H4 (cell line): ENCODE measurements at places on chromosomes 11 and 22. TPM values are rescaled to one million over a fixed set of nuclear protein-coding genes. Genes with fewer than 3 reads are reported as not detected.

Gene GNB1L
- 5.7 and 12.4 TPM in 2 replicates for total RNA-seq

GRCh38 chr11:113315811-113316210, 1.4 kb downstream of the TTC12 start:
- no peak for DNase-seq

Gene DGCR6L
- 36.8 and 43.3 TPM in 2 replicates for total RNA-seq

Gene ANKK1
- total RNA-seq = 0.06 TPM in 1 of 2 replicates, not detected in the other

DNA sequence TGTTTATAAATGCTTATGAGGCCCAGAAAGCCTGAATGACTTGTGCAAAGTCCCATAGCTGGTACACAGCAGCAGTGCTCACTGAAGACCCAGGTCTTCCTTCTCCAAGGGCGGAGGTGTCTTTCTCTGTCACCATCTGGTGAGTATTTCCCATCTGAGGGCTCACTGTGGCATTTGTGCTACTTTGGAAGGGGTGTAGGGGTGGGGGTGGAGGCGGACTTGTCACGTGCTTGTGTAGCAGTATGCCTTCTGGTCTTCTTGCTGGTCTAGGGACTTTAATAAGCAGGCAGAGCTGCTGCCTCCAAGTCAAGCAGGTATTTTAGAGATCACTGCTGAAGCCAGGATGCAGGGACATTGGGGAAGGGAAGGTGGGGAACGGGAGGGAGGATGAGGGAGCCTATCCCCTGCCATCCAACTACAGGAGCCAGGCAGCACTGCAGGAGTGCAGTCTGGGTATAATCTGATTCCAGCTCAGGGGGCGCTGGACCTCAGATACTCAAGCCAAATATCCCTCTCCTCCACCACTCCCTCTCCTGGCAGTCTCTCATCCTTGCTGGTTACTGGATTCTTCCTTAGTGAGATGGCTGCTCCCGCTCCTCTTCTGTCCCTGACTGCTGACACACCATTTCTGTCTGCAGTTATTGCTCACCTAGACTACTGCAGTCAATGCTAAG, 3.4 kb downstream of the ABCC8 start:
- DNase-seq = peak; percentile 69

GRCh38 chr11:87851234-87851633, 324.0 kb downstream of the RAB38 start:
- DNase-seq = peak; percentile 30

Gene PRG3
- not detected in 2 replicates for total RNA-seq

Gene ZP1
- 1.5 and 2.1 TPM in 2 replicates for total RNA-seq

Gene ZNF408
- 4.8 and 5.1 TPM in 2 replicates for total RNA-seq

Gene ABCC8
- total RNA-seq = not detected in 2 replicates

- peak; percentile 71 for DNase-seq
Measured at GRCh38 chr11:76577226-76577920, 93.2 kb downstream of the LRRC32 start.

- DNase-seq = no peak
Measured at GRCh38 chr11:70660059-70660888, 261.9 kb downstream of the CTTN start.

DNA sequence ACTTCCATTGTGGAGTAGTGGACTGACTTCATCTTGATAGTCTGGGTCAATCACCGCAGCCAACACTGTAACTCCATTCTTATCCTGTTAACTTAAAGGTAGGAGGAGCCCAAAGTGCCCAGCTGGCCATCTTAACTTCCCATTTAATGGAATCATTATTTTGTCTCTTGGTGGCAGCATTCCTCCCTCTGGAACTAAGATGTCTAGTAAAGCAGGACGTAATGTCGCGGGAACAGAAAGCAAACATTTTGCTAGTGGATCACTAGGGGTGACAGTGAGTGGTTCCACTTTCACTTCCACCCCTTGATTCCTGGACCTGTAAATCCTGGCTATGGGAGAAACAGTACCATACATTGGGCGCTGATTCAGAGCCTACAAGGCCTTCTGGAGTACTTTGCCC, 71.4 kb downstream of the GAB4 start:
- no peak for DNase-seq

Gene SGSM1
- 0.23 TPM in 1 of 2 replicates, not detected in the other for total RNA-seq

DNA sequence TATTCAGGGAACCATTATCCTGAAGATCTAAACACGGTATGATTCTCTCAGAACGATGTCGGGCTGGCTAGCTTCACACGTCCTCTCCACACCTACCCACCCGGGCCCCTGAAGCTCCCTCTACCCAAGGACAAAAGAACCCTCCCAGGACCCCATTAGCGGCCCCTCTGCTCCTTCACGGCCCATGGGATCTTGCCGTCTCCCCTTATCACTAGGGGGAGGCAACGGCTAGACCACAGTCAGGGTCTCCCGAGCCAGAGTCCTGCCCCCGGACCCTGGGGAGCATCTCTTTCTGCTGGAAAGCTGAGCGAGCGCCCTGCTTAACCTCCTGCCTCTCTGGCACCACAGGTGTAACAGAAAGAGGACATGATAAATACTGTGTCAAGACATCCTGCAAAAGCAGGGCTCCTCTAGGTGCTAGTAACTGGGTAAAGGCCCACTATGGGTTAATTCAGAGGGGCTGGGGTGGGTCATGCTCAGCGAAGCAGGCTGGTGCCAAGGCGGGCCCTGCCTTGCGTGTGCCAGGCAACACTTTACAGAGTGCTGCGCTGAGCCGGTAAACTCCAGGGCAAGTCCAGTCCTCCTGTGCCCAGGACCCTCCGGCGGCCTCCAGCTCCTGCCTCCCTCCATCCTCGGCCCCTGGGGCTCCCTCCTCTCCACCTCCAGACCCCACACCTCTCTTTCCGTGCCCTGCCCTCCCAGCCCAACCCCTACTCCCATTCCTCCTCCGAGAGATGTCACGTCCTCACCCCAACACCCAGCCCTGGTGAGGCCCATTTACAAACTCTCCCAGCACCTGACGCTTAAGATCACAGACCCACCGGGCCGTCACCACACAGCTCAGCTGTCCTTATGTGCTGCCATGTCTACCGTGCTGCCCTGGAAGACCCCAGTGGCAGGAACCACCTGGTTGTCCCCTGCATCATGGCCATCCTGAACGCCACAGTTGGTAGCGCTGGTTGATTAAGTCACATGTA, 3.0 kb downstream of the TOLLIP start:
- DNase-seq = peak; percentile 4

GRCh38 chr11:75969626-75970308, 154.8 kb downstream of the UVRAG start:
- no peak for DNase-seq

GRCh38 chr22:27844656-27845591, 43.4 kb upstream of the MN1 start:
- no peak for DNase-seq

- peak; percentile 34 for DNase-seq
Measured at GRCh38 chr11:17063171-17064002, 14.1 kb downstream of the RPS13 start.

GRCh38 chr11:128021349-128022006, 565.9 kb downstream of the ETS1 start:
- peak; percentile 17 for DNase-seq

Gene MRTFA
- 13.6 and 20.5 TPM in 2 replicates for total RNA-seq

DNA sequence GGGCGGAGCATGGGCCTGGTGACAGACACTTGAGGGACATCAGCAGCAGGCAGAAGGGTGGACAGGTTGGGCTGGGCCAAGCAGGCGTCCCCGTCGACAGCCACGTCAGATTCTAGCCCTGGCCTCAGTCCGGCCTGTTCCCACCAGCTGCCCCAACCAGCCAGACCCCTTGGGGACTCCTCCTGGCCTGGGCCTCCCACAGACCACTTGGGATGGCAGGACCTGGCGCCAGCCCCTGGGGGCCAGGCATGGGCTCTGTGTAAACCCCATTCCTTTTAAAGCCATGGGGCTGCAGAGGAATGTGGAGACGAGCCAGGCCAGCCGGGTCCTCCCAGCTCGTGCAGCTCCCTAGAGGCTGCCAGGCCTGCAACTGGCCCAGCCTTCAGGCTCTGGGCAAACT, 4.7 kb upstream of the SUSD2 start:
- DNase-seq = no peak

DNA sequence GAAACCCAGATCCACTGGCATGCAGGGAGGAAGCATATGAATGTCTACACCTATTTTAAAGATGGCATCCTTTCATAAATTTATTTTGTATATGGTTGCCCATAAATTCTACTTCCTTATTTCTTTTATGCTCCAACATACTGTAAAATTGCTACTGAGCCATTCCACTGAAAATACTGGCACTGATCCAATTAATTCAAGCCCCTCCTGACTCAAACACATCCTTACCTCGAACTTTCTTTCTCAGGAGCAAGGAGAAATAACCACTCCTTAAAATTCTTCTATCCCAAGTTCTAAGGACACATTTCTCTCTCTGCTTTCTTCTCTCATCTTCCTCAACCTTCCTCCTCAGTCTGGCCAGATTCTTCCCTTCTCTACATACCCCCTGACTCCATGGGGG, 5.5 kb upstream of the NXF1 start:
- no peak for DNase-seq

DNA sequence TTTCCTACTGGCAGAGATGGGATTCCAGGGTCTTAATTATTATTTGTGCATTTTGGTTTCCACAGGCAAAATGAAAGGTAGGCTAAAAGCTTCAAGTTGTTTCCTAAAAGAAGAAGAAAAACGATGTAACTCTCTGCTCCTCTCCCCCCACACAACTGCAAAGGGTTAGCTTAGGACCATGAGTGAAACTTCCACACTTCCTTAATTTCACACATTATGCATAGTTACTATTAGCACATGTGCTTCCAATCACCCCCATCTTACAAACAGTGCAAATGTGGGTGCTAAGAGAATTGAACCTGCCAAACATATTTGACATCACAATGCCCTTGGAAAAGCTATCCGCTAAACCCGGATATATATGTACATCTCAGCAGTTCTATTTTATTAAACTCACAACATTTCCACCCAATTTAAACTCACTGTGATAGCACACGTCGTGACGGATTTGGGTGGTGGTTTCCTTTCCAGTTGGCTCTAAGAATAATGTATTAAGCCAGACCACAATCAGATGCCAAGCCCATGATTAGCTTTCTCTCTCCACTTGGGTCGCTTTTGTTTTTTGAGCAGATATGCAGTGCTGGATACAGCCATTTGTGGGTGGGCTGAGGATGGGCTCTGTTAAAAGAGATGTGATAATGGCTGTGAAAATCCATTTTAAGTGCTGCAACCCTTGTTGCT, 245.0 kb upstream of the POU2AF2 start:
- no peak for DNase-seq

- no peak for DNase-seq
Measured at GRCh38 chr11:63417174-63417852, 47.7 kb downstream of the SLC22A9 start.

- DNase-seq = no peak
Measured at GRCh38 chr22:23847991-23848864, 9.4 kb upstream of the DERL3 start.
